ENCODE measurements at places on chromosomes 12 and 14.
A peak's percentile ranks its signal among the peaks of the same experiment; 100 is the strongest.

- DNase-seq: no peak
Observed at GRCh38 chr14:84237881-84238280, 1292.1 kb upstream of the FLRT2 start.

DNA sequence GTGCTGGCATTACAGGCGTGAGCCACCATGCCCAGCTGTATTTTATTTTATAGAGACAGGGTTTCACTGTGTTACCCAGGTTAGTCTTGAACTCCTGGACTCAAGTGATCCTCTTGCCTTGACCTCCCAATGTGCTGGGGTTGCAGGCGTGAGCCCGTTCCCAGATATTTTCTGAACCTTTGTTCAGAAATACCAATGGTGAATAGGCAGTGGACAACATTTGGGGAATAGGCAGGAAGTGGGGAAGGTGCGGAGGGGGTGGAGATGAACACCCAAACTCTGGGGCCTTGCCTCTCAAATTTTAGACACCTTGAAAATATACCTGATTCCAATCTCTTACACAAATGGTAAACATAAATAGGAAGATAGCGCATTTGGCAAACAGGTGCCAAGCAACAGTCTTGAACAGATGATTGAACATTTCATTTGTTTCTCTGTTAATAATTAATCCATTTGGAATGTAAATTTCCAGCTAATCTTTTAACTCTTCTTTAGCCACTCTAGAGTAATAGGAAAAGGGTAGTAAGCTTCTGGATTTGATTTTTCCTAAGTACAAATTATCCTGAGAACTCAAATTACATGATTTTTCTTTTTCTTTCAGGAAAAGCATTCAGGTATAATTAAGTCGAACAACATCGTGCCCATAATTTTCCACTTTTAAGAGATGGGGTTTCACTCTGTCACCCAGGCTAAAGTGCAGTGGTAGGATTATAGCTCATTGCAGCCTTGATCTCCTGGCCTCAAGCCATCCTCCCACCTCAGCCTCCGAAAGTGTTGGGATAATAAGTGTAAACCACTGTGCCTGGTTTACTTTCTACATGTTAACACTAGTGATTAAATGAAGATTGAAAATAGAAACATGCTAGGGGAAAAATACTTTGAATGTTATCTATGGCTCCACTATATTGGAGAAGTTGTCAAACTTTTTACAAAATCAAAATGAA lies 22.9 kb upstream of the RNF34 start:
- no peak for DNase-seq

GRCh38 chr14:33120341-33120740 lies 181.7 kb downstream of the NPAS3 start:
- peak; percentile 92 for DNase-seq

GRCh38 chr12:42023733-42024494 lies 120.8 kb downstream of the GXYLT1 start:
- DNase-seq: peak; percentile 34

DNA sequence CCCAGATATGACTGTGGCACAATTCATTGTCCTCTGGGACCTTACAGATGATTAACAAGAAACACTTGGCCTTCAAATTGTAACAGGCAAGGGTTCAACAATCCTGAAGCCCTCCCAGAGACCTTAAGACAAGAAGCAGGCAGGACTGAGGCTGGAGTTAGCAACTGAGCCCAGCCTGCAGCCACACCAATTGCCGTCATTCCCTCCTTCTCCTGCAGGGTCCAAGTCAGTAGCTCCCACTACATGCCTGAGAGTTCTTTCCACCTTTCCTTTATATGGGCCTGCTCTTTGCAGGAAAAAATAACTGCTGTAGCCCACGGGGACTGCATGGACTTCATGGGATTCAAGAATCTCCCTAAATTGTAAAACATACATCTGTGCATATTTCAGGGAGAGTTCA lies 2.4 kb upstream of the SERPINA4 start:
- DNase-seq: no peak

DNA sequence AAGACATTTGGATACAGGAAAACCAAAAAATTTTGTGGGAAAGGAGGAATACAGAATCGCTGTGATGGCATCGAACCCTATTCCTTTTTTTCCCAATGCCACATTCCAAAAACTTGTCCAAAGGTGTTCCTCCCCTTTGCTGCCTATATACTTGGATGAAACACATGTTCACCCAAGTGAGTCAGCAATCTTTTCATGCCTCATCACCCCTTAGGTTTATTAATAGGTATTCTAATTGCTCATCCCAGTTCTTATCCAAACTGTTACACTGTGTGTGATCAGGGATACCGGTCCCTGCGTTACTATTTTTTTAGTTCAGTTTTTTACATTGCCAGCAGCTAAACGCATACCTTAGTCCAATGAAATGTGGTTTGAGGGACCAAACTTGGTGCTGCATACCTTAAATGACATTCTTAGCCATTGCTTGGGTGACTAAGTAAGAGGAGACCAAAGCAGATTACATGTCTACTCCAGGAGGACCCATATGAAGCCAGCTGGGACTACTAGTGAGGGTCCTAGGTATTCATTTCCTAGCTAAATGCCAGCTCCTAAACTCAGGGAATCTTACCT lies 20.6 kb upstream of the ST8SIA1 start:
- no peak for DNase-seq

GRCh38 chr12:59763835-59764234 lies 168.0 kb downstream of the SLC16A7 start:
- no peak for DNase-seq

DNA sequence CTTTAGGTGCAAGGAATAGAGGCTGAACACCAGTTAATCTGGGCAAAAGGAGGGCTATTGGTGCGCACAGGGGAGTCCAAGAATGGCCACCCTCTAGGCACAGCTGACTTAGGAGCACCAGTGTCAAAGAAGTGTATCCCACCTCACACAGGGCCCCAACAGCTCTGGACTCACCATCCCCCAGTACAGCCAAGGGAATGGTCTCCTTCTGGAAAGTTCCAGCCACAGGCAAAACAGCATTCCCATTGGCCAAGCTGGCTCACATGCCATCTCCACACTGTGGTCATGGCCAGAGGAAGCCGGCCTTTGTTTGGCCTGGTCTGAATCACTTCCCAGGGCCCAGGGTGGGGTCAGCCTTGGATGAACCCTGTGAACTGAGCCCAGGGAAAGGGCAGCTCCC lies 120.1 kb downstream of the DICER1 start:
- DNase-seq: no peak

DNA sequence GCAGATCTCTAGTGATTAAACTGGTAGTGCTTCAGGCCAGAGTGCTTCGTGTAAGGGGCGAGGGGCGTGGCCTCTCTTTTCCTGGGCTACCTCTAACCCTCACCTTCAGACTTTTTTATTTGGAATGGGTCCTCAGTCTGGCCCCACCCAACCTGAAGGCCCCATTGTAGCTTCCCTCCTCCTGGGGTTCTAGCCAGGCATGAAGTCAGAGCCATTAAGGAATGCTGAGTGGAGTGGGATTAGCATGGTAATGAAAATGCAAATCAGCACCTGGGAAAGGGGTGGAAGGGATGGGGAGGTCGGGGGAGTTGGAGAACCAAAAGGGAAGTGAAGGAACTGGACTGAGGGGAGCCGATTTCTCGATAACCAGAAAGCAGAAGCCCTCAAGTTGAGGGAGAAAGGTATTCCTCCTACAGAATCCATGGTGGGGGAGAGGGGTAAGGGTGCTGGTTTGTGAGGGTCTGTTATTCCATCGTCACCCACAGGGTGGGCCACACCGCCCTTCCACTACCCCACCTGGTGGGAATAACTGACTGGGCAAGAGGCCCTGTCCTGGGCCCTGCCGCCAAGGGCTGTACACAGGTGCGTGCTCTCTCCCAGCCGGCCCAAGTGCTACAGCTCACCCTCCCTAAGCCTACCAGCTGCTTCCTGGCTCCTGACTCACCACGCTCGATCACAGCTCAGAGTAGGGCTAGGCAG lies 14.1 kb downstream of the ZFHX2 start:
- DNase-seq: peak; percentile 22

GRCh38 chr12:15323480-15323879 lies 1.2 kb downstream of the PTPRO start:
- DNase-seq: no peak

- DNase-seq: no peak
Observed at GRCh38 chr14:44759277-44759676, 202.5 kb downstream of the KLHL28 start.

DNA sequence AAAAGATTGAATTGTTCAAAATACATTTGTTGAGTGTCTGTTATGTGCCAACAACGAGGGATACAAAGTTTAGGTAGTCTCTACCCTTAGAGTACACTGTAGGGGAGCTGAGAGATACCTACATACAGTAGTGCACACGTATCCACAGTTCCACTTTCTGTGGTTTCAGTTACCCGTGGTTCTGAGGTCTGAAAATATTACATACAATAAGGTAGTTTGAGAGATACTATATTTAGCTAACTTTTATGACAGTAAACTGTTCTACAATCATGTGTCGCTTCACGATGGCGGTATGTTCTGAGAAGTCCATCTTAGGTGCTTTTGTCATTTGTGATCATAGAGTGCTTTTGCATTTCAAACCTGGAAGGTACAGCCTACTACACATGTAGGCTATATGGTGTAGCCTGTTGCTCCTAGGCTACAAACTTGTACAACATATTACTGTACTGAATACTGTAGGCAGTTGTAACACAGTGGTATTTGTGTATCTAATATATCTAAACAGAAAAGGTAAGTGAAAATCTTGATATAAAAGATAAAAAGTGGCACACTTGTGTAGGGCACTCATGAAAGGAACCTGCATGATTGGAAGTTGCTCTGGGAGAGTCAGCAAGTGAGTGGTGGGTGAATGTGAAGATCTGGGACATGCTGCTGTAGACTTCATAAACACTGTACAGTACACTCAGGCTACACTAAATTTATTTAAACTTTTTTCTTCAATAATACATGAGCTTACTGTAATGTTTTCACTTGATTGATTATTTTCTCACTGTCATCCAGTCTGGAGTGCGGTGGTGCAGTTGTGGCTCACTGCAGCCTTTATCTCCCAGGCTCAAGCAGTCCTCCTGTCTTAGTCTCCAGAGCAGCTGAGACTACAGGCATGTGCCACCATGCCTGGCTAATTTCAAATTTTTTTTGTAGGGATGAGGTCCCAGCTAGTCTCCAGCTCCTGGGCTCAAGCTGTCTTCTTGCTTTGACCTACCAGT lies 4.0 kb downstream of the CPSF6 start:
- no peak for DNase-seq

DNA sequence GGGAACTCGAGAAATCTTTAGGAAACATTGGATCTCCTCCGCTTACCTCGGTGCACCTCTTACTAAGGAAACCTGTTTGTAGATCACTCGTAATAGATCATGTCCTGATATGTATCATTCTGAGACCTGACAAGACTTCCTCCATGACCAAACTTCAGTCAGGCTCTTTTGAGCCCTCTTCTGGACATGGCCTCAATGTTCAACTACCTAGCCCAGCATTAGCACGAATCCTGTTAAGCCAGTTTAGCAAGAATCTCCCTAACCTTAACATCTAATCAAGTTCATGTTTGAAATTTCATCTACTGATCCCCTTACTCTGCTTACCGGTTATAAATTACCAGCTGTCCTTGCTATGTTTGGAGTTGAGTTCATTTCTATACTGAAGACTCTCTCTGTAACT lies 713.9 kb upstream of the USP15 start:
- no peak for DNase-seq

- no peak for DNase-seq
Observed at GRCh38 chr14:78709795-78710557, 539.8 kb downstream of the NRXN3 start.

GRCh38 chr12:54251667-54252284 lies 28.1 kb downstream of the CBX5 start:
- DNase-seq: peak; percentile 46

DNA sequence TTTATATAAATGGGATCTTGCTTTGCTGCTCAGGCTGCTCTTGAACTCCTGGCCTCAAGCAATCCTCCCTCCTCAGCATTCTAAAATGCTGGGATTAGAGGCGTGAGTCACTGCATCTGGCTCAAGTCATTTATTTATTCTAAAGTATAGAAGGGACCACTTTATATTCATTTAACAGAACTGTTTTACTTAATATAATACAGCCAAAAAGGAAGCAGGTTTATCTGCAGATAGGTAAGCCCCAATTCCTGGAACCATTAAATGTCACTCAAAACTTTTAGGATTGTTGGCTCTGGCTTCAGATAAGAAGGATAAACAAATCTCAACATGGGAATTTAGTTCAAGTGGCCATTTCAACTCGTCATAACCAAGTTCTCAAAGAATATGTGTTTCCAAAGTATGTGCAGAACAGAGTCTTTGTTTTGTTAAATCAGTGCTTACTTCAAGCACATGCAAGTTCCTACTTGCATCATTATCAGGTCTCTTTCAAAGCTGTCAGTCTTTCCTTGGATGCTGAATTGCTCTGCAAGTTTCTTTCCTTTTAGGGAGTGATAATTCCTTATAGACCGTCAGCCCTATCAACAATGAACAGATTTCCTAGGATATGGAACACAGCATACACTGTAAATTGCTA lies 60.4 kb downstream of the KITLG start:
- DNase-seq: peak; percentile 22

GRCh38 chr14:23615856-23616255 lies 20.3 kb upstream of the DHRS2 start:
- no peak for DNase-seq

- no peak for DNase-seq
Observed at GRCh38 chr12:65511912-65512311, 233.4 kb downstream of the MSRB3 start.

GRCh38 chr12:123877968-123878367 lies 94.7 kb downstream of the CCDC92 start:
- DNase-seq: no peak

DNA sequence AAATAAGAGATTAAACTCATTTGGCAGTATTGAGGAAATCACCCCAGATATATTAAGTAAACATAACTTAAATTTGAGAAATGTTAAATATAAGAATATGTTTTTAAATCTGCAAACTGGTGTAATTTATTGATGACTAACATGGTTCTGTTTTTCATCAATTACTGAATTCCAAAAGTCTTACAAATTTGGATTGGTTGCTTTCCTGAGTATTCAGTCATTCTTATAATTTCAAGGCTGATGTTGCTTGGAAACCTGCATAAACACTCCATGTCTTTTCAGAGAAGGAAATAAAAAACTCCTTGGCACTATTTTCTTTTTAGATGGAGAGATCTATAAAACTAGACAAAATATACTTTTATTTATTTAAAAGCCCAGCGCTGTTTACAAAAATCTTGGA lies 71.7 kb downstream of the NOVA1 start:
- DNase-seq: no peak
